Stimulated activated CD8-positive, alpha-beta memory T cell treated with anti-CD3 and anti-CD28 coated beads, Interleukin-7, amount 100 ng/mL, for 4 hours (primary cell): ENCODE measurements at places on chromosomes 11 and 22.

GRCh38 chr11:114524122-114524521 is 35.6 kb downstream of the NXPE1 start:
- DNase-seq: no peak

DNA sequence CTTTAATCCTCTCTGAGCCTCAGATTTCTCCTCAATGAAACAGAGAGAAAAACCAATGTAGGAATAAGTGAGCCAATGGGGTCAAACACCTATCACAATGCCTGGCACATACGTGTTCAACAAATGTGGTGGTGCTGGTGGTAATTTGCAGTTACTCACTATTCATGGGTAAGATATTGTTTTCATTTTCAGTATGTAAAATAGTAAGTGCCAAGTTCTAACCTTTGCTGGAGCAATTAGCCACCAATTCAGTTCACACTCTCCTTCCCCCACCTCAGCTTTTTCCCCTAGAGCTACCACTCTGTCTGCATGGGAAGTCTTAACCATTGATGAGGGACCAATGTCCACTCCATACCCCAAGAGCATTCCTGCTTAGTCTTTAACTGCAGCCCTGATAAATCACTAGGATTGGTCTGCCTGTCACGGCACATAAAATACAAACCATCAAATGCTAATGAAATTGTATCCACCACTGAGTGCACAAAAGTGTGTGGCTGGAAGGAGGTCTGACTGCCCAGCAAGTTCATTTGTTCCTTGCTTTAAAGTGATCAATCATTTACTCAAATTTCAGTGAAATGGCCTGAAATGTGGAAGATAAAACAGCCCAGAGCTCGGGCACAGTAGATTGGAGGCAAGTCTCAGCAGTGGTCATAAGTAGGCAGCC is 187.4 kb upstream of the API5 start:
- DNase-seq: no peak

DNA sequence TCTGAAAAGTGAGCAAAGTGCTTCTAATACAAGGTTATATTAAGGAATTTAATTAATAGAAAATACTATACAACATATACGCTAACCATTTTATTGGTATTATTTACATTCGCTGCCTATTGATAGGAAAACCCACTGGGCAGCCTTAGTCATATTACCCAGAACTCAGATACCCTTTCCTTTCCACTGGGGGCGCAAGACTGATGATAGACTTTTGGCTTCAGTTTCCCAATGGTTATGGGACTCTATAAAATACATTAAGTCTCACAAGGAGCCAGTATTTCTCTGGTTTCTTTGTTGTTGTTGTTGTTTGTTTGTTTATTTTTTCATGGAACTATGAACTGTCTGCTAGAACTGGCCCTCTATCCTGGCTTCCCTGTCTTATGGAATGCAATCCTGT is 471.1 kb upstream of the KIRREL3 start:
- DNase-seq: no peak

- DNase-seq: no peak
Measured at GRCh38 chr22:29907753-29908515, 25.0 kb downstream of the MTMR3 start.

GRCh38 chr22:49812838-49813237 is 14.8 kb downstream of the BRD1 start:
- DNase-seq: no peak

DNA sequence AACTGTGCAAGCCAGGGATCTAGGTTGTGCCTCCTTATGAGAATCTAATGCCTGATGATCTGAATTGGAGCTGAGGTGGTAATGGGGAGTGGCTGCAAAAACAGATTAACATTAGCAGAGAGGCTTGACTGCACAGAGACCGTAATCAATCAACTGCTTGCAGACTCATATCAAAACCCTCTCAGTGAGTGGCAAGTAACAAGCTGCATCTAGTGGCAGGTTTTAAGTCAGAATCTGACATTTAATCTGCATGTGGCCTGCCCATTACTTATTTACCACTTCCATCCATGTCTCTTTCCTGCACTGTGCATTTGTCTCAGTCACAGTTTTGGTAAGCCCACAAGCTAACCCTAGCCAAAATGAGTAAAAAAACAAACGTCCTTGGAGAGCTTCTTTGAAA is 11.2 kb downstream of the C11orf58 start:
- no peak for DNase-seq

- no peak for DNase-seq
Measured at GRCh38 chr11:57562596-57562995, 4.9 kb downstream of the UBE2L6 start.

GRCh38 chr11:3095712-3096361 is 38.6 kb upstream of the CARS1 start:
- no peak for DNase-seq

DNA sequence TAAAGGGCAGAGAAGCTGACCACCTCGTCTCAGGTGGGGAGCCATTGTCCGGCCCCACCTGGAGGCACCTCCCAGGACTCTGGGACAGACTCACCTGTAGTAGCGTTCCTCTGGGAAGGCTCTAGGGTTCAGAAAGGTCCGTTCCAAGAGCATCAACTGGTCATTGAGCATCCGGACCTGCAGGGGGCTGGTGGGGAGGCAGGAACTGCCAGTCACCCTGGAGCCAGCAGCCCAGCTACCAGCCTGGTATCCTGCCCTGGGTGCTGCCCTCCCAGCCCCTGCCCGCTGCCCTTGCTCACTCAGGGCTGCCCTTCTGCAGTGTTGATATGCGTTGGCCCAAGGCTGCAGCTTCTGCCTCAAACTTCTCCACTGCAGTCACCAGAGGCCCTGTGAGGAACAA is 4.7 kb downstream of the SAC3D1 start:
- DNase-seq: no peak

- no peak for DNase-seq
Measured at GRCh38 chr22:37515901-37516300, 3.3 kb downstream of the CARD10 start.

- no peak for DNase-seq
Measured at GRCh38 chr11:116466801-116467200, 306.0 kb downstream of the BUD13 start.

DNA sequence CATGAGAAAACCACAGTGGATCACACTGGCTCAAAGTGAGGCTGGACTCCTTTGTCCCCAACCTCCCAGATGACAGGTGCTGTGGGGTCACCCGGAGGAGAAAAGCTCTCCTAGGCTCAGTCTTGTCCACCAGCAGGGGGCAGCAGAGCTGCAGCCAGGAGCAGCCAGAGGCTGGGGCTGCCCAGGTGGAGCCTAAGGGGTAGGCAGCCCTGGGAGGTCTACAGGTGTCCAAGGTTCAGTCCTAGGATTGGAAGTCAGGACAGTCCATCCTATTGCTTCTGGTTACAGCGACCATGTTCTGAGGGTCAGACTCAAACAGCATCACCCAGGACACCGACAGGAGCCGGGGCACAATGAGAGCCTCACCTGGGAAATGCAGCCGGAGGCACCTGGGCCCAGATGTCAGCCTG is 77.6 kb upstream of the IGLL5 start:
- DNase-seq: no peak

GRCh38 chr22:47724751-47725150 is 962.3 kb downstream of the TBC1D22A start:
- no peak for DNase-seq

GRCh38 chr11:68692115-68692514 is 7.8 kb downstream of the GAL start:
- DNase-seq: no peak

GRCh38 chr11:4916581-4916980 is 2.6 kb downstream of the OR51G2 start:
- no peak for DNase-seq

DNA sequence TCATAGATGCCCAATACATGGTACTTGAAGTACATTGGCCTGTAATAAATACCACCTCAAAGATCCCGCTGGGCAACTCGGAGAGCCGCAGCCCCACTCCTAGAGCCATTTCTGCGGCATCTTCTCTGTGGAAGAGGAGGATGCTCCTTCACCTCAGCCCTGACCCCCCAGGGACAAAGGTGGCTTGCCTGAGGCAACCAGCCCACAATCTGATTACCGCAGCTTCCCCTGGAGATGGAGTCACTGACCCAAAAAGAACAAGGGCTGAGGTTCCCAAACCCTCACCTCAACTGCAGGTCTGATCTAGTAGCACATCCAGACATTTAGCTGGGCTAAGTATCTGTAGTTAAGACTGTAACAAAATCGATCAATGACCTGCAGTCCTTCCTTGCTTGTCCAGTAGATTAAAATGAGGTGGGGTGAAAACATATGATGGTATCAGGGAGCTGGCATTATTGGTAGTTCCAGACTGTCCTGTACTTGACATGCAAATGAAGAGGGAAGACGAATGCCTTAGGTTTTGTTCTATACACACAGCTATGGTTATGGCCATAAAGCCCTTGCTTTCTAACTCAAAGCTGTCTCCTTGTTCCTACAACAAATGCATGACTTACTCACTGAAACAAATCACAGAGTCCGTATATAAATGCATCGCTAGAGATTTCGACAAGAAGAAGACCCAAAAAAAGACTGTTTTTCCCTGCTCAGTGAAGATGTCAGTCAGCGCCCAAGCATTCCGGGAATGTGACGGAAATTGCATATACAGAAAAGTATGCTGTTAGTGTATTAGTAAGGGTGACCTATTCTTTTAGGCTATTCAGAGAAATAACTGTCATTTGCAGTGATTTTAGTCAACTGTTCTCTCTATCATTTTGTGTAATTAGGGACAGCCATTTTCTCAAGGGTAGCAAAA is 33.7 kb downstream of the C11orf71 start:
- no peak for DNase-seq

DNA sequence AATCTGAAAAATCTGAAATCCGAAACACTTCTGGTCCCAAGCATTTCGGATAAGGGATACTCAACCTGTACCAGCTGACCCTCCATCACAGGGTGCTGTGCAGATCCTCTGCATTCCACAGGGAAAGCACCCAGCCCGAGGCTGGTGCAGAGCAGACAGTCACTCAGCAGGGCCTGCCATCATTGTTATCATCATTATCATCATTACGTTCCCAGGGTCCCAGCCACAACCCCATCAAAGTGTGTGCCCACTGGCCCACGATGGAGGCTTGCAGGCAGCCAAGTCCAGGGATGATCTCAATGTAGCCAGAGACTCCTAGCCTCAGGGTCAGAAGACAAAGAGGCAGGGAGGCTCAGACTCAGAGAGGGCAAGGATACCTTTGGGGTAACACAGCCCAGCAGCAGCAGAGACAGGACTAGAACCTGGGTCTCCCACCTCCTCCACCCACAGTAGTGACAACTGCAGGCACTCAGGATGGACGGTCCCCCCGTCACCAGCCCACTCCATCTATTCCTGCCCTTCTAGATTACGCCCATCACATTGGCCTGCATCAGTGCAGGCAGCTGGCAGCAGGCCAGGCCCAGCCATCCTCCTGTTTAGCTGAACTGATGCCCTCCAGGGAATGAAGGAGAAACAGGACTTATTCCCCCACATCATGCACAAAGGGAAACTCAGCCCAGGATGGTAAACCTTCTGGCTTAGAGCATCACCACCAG is 10.3 kb downstream of the GAL3ST1 start:
- DNase-seq: no peak

- no peak for DNase-seq
Measured at GRCh38 chr11:95549301-95549700, 240.3 kb downstream of the FAM76B start.

DNA sequence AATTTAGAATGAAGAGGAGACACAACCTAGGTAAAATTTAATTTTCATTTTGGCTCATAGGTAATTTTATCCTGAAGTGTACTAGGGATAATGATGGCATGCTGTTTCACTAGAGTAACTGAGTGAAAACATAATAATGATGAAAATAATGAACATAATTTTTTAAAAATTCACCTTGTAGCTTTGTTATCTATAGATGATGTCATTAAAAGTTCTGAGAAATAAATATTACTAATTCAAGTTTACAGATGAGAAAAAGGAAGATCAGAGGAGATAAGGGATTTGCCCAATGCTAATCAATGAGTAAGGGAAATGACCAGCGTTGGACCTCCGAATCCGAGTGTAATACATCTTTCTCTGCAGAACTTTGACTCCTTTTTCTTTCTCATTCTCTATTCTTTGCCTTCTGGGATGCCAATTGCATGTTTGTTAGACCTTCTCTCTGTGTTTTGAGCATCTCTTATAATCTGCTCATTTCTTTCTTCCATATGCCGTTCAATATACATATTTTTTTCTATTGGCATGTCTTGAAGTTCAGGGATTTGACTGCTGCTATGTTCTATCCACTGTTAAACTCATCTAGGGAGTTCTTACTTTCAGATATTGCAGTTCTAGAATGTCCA is 186.5 kb downstream of the SNX19 start:
- no peak for DNase-seq

DNA sequence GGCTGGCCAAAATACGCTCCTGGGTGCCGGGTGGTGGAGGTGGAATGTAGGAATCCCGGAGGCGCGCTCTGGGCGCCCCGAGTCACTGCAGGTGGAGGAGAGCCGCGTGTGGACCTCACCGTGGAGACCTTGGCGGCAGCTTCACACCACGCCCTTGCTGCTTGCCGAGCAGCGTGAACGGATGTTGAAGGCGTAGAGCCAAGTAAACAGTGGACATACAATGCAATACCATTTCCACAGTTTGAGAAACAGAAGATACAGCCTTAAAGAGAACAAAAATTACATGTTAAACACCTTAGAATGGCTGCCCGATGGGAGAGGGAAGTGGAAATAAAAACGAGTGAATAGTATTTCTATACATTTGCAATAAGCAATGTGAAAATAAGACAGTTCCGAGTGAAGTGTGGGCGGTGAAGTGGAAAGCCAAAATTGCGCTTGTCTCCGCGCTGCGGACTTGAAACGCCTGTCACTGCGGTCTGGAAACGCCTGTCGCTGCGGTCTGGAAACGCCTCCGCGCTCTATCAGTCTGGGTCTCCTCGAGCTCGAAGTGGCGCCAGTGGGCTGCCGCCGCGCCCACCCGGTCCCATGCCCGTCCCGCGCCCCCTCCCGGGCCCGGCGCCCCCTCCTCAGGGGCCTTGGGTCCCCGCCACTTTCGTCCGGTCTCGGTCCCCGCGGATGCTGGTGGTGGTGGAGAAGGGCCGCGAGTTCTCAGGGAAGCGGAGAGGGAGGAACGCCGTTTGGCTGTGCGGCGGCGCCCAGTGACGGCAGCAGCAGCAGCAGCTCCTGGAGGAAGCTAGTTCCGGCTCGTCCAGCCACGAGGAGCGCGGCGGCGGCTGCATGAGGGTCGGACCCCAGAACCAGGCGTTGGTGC is 1.6 kb downstream of the NCR3LG1 start:
- DNase-seq: peak; percentile 75

- no peak for DNase-seq
Measured at GRCh38 chr11:47328449-47329390, 23.8 kb downstream of the MYBPC3 start.

DNA sequence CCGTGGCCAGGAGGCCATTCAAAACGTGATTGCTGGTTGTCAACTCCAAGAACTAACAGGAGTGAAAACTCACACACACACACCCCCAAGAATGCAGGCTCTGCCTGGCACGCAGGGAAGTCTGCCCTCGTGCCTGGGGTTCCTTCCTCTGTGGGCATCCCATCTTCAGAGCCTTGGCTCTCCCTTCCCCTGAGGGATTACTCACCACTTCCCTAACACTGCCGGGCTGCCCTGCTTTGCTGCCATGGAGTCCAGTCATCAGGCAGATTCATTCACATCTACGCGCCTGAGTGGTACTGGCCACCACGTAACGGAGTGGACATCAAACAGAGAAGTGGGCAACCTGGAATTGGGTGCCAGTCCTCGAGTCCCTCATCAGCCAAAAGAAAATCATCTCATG is 120.7 kb upstream of the TMEM45B start:
- no peak for DNase-seq

GRCh38 chr11:120564573-120565311 is 53.2 kb downstream of the GRIK4 start:
- no peak for DNase-seq

GRCh38 chr11:79076526-79077115 is 364.2 kb downstream of the TENM4 start:
- no peak for DNase-seq
